Hepatic stellate cell (primary cell): ENCODE measurements at places on chromosomes 5 and 9.

GRCh38 chr9:110837401-110838005 is 168.9 kb downstream of the MUSK start:
- DNase-seq, result no peak

DNA sequence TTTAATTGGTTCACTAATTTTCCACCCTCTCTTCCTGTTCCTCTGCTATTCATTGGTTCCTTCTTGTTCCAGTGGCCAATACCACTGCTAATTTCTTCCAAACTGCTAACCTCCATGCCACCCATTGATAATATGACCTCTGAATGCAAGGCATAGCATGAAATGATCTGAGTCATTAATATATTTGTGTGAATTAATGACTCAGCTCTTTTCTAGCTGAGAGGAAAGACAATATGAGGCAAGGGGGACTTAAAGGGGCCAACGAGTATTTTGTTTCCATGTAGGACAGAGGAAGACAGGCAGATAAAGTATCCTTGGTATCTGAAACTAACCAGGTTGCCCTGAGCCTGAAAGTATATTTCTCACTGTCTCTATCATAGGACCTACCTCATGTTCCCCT is 154.3 kb upstream of the BRINP1 start:
- DNase-seq, result no peak

- DNase-seq, result no peak
These were observed 339.9 kb downstream of the TENT4A start for GRCh38 chr5:7053125-7053524.

- DNase-seq, result no peak
These were observed 81.9 kb downstream of the DROSHA start for GRCh38 chr5:31449962-31450361.

GRCh38 chr5:60843936-60844905 is at the start of gene ELOVL7:
ELOVL7 (minus strand) TSS chr5:60844269; CDS start chr5:60787397, 56,872 bp downstream.
- peak; percentile 22 for DNase-seq

GRCh38 chr5:125712397-125712796 is 710.8 kb upstream of the GRAMD2B start:
- DNase-seq, result no peak

GRCh38 chr5:172722327-172722815 is 48.6 kb downstream of the DUSP1 start:
- DNase-seq, result no peak
